ENCODE measurements at places on chromosomes 16 and 17.

DNA sequence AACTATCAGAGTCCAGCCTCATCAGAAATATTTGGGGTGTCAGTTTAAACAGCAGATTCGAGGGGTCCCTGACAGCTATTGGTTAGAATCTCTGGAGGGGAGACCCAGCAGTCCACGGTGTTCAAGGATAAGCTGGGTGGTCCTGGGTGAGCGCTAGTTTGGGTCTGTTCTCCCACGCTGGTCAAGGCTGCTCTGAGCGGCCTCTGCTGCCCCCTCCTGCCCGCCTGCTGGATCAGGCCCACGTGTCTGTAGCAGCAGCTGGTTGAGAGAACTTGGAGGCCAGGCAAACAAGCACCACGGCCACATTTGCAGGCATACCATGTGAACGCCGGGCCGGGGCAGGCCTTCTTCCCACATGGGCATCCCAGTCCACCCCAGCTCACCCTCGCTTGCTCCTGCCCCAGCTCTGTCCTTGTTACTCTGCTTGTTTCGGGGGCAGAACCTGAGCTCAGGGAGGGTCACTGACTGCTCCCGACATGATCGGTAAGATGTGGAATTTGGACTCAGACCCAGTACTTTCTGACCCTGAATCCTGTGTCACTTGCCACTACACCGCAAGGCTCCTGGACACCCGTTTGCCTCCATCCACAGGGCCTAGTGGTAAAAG is 7.4 kb downstream of the FOXF1 start:
- no peak for DNase-seq

DNA sequence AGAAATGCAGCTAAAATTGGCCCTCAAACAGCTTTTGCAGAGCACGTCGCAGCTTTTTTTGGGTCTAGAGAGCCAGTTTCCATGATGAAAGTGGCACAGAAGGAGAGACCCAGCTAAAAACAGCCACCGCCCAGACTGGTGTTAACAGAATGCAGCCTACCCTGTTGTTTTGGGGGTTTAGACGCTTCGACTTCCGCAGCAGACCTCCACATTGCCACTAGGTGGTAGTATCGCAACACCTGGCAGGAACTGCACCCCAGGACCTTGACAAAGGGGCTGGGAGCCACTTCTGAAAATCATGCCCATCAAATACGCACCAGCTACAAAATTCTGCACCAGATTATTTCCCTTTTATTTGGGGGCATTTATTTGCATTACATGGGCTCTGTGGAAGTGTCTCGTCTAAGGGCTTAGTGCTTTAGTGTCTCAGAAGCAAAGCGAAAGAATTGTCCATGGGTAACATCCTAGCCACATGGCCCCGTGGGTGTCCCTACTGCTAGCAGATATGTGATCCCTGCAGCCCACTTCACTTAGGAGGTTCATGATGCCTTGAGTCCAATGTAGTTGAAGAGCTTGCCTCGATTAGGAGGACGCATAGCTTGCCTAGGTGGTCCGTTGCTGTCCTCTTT is 167.1 kb downstream of the HAPSTR1 start:
- no peak for DNase-seq

GRCh38 chr16:74760007-74760767 is 14.4 kb downstream of the FA2H start:
- DNase-seq, result no peak

- DNase-seq, result no peak
Observed at GRCh38 chr17:41010441-41010840, 1.5 kb upstream of the KRTAP3-1 start.

DNA sequence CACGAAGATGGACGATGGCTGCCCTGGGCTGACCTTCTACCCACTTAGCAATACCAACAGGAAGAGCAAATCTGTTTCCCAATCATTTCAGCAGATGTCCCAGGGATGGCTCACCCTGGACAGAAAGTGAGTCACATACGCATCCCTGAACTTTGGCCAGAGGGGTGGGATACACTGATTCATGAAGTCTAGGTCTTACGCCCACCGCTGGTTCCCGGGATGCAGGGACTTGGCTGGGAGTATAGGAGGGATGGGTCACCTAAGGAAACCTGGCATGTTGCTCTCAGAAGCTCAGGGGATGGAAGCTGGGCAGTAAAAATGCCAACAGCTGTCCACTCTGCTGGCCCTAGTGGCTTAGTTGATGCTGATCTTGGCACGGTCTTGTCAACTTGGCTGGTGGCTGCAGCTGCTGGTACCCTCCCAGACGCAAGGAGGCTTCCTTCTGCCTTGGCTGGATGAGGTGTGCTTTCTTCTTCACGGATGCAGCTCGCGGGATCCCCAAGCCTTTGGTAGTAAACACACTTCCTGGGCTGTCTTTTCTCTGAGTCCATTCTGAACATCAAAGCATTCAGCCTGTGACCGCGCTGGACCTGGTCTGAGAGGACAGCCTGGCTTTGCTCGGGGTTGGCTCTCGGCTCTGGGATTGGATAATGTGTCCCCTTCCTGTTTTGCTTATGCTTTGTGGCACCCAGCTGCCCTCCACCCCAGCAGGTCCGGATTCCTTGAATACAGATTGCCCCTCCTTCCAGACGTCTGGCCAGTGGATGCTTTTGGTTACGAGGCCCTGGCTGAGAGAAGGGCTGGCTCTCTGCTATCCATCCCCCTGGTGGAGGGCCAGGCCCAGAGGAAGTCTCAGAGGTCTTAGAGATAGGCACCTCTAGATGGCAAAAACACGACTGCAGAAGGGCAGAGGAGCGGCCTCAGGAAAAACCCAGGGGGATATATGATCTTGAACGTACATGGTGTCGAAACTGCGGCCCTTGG is 71.5 kb downstream of the RAP1GAP2 start:
- DNase-seq, result no peak

GRCh38 chr16:4064950-4065352 is 51.3 kb downstream of the ADCY9 start:
- peak; percentile 56 for DNase-seq

DNA sequence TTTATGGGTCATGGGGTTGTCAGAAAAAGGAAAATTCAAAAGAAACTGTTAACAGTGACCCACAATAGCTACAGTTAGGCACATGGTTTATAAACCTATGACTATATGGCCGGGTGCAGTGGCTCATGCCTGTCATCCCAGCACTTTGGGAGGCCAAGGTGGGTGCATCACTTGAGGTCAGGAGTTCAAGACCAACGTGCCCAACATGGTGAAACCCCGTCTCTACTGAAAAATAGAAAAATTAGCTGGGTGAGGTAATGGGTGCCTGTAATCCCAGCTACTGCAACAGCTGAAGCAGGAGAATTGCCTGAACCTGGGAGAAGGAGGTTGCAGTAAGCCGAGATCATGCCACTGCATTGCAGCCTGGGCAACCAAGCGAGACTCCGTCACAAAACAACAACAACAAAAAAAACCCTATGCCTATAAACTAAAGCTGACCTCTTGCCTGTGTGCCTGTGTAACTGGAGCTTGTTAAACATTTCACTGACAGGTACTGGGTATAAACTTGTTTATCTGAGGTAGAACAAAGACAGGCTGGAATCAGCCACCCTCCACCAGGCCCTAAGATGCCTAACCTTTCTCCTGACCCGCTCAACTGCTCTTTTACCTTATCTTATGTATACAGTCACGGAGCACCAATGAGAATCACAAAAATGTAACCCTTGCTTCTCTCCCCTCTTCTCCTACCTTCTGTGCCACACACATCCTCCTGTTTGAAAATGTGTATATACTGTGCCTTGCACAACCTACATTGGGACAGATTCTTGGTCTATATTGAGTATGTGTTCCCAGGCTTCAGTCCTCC is 62.9 kb upstream of the ATF7IP2 start:
- DNase-seq, result no peak

DNA sequence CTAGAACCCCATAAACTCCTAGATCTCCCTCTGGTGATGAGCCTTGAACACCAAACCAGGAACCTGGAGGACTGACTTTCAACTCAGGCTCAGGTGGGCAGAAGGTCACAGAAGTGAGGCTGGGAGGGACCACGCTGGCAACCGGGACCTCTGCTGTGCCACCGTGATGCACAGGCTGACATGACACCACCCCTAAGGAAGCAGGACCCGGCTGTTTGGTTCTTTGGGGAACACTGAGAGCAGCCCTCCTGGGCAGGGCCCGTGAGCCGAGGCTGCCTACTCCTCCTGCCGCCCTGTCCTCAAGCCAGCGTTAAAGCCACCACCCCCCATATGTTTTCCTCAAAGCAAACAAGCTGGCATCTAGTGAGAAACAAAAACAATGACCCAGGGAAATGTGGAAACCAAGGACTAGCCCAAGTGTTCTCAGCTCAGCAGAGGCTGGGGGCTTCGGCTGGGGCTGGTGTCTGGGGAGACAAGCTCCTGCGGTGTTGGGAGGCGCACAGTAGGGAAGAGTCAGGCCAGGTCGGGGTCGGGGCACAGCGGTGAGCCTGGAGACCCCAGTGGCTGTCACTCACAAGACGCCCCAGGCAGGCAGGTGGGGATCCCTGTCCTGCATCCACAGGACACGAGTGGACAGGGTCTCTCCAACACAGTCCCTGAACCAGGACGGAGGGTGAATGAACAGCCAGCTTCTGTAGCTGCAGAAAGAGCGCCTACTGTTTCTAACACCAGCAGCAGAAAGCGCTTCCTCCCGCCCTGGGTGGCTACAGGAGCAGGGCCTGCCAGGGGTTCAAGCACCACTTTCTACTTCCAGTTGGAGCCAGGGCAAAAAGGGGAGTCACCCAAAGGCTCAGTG is 1.7 kb downstream of the SMIM5 start:
- no peak for DNase-seq

DNA sequence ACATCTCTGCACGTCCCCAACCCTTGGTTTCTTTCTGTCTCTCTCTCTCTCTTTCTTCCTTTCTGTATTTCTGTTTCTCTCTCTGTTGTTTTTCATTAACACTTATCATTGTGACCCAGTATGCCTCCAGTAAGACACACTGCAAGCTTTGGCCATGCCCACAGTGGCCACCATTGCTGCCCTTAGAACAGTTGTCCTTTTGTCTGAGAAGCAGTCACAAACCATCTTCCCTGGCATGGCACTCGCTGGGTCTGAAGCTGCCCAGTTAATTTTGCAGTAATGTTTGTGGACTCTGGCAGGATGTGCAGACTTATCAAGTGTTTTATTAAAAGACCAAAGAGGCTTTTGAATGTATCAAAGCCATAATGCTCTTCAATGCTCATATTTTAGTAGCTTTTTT is 146.9 kb downstream of the MSI2 start:
- no peak for DNase-seq

DNA sequence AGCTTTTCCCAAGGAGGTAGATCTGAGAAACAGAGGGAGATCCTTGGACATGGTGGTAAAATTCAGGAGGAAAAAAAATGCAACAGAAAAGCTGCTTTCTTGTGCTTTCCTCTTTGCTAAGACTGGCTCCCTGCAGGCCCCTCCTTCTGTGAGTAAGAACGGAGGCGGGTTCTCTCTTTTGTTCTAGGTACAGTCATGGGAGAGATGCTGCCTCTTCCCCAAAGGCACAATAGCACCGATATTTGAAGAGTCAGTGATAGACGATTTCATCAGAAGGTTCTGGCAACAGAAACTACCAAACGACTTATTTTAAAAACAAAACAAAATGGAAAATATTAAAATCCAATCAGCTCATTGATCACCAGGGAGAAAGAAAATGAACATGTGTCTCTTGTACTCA is 32.6 kb upstream of the KIFC3 start:
- DNase-seq, result no peak

DNA sequence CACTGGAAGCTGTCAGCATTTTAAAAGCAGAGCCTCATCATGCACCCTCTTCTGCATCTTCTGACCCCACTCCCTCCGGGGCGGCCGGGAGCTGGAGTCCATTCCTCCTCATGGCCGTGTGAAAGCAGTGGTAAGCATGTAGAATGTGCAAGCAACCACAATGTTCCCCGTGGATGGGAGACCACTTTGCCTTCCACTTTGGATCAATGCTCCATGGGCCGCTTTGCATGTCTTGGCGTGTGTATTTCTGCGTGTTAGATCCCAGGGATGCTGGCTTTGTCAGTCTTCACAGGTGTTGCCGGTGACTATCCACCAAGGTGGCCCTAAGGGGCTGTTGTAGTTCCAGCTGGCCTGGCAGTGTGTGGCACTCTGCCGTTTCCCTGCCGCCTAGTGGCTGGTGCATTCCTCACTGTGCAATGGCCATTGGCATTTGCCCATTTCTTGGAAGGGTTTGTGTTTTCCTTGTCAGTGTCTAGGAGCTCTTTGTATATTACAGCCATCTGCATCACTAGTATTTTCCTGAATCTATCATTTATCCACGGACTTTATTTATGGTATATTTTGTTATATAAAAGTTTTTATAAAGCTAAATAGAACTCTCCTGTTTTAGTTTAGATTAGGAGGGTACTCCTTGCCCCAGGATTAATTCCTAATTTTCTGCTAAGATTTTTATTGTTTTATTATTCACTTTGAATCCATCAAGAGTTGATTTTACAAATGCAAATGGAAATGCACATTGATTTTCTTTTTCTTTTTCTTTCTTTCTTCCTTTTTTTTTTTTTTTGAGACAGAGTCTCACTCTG is 5.8 kb upstream of the ALDH3A1 start:
- DNase-seq, result no peak

- DNase-seq, result no peak
Observed at GRCh38 chr17:35666967-35667532, 64.4 kb upstream of the RASL10B start.

DNA sequence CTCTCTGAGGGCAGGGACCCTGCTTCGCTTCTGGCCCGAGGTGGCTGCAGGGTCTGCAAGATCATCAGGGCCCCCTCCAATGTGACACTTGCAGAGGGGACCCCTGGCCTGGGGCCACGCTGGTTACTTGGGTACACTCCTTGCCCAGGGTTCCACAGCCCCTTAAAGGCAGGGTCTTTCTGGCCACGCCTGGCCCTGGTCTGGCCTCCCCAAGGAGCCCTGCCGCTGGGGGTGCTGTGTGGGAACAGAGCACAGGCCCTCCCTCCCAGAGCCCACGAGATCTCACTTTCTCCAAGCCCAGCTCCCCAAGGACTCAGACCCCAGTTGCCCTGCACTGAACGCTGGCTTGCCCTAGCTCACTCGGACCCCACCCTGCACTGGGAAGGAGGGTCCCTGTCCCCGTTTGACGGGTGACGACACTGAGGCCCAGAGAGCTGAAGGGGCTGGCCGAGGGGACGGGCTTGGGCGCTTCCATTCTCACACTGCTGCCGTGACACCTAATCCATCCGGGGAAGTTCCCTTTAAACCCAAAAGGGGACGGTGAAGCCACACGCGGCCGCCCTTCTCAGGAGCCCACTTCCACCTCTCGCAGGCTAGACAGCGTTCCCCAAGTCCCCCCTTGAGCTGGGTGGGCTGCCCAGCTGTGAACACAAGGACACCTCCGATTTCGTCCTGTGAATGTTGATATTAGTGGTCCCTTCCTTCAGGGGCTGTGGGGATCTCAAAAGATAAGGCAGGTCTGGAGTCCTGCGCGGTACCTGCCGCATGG is 26.9 kb upstream of the OSGIN1 start:
- DNase-seq, result no peak
